ENCODE measurements at places on chromosomes 7 and 10.

DNA sequence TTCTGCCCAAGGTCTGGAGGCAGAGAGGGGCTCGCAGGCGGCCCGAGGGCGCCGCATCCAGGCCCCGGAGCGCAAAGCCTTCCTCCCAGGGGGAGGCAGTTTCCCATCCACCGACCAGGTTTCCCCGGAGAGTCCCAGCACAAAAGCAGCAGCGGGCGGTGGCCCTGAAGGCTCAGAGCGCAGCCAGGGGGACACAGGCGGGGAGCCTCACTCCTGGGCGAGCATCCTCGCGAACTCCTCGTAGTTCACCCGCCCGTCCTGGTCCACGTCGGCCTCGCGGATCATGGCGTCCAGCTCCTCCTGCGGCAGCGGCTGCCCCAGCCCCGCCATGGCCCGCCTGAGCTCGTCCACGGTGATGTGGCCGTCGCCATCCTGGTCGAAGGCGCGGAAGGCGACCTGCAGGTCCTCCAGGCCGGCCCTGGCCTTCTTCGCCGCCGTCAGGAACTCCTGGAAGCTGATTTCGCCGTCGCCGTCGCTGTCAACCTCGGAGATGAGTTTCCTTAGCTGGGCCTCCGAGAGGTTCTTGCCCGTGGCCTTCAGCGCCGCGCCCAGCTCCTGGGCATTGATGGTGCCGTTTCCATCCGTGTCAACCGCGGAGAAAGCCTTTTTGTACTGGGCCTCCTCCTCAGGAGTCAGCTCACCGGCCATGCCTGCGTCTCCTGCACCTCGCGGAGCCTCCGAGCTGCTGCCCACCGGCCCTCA is 428 bp downstream of the CALML5 start:
- no peak for DNase-seq

GRCh38 chr10:102519246-102519825 is 15.6 kb downstream of the SUFU start:
- DNase-seq = no peak

GRCh38 chr7:92156990-92157389 is 22.0 kb downstream of the LRRD1 start:
- no peak for DNase-seq

DNA sequence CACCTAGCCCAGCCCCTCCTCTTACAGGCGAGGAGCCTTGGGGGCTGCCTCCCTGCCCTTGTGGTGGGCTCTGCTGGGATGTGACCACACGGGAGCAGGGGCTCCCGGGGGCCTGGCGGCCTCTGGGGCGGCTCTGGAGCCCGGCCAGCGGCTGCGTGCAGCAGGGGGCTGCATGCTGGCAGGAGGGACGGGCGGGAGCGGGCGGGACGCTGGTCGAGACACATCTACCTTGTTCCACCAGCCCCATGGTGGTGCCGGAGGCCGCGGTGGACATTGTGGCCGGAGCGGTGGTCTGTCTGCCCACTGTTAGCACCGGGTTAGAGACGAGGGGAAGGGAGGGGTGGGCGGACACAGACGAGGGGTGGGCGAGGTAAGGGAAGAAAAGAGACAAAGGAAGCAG is 38.6 kb downstream of the YKT6 start:
- DNase-seq = no peak

DNA sequence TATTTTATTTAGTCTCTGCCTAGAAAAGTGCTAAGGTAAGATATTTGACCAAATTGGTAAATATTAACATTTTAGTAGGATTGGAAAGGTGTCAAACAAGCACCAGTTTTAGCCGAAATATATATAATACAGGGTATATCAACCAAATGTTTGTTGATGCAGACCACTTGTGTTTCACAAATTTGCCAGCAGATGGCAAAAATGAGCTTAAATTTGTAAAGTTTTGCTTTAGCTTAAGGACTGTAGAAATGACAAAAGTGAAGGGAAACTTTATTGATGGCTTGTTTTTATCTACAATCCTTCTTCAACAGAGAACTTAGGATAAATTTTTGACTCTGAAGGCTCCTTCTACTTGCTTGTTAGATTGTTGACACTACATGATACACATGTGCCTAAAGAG is 4.8 kb upstream of the POLR1F start:
- peak; percentile 11 for DNase-seq

DNA sequence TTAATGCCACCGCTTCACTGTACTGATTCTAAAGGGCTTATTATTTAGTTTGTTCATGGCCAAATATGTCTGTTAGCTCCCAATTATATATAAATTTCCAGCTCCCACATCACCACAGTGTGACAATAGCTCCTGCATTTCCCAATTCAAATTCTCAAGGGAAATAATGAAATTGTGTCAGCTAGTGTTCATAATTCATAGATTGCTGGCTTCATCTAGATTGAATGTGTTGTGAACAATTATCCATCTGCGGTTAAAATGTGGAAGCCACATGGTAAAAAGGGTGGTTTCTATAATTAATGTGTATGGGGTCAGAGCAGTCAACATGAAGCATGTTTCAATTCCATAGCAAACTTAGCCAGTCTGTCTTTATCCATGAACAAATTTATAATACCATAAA is 154.3 kb downstream of the SEMA3E start:
- no peak for DNase-seq

- no peak for DNase-seq
These were observed 94.9 kb upstream of the DLX6 start for GRCh38 chr7:96910486-96910885.

DNA sequence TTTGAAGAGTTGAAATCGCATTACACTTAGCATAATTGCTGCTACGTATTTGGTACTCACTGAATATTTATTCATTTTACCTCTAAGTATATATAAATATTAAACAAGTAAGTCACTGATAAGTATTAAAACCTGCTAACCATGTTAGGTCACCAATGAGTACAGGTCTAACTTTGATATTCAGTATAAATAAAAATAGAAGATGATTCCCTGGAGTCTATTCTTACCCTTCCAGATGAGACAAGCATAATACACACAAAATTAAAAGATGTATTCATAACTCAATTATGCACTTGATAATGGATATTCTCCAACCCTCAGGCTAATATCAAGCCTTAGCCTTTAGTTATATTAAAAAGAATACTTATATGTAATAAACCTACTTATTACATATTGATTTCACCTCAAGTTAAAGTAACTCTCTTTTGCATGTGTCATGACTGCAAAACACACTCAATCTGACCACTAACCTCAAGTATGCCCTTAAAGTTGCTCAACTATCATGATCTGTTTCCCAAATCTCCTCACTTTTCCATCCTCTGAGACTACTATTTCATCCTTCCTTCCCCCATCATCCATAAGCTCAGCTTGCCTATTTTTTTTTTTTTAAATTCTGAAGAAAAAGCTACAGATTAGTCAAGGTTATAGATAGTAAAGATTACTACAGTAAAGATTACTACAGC is 46.8 kb downstream of the IPMK start:
- no peak for DNase-seq

GRCh38 chr10:4074545-4075407 is 289.8 kb upstream of the KLF6 start:
- DNase-seq = no peak

DNA sequence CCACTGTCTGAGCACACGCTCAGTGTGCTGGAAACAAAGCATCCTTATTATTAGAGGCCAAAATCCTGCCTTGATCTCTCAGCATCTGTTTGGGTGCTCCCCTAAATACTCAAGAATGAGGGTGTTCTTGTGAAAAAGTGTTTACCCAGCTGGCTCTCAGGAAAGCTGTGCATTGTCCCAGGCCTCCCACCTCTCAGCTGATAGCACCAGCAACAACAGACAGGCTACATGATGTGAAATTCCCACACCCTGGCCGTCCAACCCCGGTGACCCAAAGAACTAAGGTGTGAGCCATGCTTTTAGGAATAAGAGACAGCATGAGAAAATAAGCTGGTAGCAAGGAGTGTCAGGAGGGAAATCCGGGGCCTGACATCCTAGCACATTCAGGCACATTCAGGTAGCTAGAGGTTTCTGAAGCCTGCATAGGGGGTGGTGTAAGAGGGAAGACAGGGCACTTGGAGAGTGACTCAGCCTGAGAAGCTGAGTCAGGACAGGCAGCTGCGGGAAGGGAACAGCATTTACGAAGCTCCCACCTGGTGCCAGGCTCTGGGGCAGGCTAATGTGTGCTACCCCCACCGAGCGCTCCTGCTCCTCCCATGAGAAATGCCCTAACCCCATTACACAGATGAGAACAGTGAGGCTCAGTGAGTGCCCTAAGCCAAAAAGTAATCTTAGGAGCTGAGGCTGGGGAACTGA is 205.6 kb downstream of the GRID1 start:
- DNase-seq = no peak

DNA sequence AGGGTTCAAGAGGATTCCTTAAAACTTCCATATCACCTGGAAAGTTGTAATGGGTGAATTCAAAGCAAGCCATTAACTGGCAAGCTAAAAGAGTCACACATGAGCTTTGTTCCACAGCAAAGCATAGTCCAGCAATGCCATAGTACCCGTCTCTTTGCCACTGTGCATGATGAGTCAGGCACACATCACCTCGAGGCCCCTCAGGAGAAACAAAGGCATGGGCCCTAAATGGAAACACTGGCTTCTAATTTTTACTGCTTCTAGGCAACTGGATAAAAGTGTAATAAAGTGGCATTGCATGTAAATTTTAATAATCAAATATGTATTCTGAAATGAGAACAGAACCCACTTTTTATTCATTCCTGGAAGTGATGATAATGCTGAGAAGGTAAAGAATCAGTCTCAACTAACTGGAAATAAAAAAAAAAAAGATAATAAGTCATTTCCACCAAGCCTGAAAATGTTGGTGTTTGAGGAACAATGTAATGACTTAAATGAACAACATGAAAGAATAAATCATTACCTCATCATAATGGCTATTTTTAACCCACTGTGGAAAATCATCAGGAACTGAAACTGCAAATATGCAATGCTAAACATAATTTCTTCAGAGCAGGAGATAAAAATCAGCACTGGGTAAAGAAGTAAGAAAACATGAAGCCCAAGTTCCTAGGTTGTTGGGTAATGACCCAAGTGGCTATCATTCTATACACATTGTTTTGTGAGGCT is 104.9 kb downstream of the CDK6 start:
- no peak for DNase-seq

GRCh38 chr10:92011560-92012214 is 88.1 kb downstream of the BTAF1 start:
- no peak for DNase-seq

GRCh38 chr7:141679014-141679413 is 23.0 kb downstream of the DENND11 start:
- no peak for DNase-seq

- DNase-seq = no peak
These were observed 18.5 kb downstream of the CSGALNACT2 start for GRCh38 chr10:43156590-43157341.

GRCh38 chr10:49173853-49174252 is 14.3 kb downstream of the TMEM273 start:
- no peak for DNase-seq

GRCh38 chr7:43135129-43135528 is 22.7 kb downstream of the HECW1 start:
- DNase-seq = no peak

DNA sequence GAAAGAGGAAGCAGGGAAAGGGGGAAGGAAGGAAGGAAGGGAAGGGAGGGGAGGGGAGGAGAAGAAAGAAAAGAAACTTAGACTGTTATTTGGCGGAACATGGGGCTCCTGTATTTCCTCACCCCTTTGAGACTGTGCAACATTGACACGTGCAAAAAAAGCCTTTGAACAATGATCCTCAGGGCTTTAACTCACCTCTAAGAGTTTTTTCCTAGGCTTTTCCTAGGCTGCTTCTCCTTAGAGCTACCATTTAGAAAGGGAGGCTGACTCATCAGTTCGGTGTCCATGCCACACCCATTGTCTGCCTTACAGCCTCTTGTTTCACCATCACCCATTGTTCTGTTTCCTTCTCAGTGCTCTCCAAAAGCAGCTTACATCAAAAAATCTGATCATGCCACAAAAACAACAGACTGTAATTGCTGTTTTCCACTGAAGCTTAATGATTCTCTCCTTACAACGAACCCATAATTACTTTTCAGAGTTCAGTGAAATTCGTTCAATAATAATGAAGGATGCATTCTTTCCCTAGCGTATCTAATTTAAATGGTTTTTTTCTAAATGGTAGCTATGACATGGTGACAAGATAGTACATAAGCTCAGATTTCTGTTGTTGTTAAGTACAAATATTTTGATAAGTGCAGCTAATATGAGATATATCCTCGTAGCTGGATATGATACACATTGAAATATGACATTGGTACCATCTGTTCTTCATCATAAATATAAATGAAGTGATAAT is 90.8 kb downstream of the PRLHR start:
- DNase-seq = no peak

DNA sequence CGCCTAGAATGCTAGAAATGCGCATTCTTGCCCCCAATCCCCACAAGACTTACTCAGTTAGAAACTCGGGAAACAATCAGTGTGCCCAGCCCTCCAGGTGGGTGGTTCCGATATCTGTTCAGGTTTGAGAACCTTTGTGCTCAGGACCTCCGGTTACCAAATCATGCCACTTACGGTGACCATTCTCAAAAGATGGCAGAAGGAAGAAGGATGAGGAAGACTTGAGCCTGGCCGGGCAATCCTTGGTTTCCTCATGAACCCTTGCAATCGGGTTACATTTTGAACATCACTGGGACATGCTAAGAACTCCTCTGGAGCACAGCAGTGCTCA is 52.1 kb downstream of the RBM17 start:
- DNase-seq = no peak

DNA sequence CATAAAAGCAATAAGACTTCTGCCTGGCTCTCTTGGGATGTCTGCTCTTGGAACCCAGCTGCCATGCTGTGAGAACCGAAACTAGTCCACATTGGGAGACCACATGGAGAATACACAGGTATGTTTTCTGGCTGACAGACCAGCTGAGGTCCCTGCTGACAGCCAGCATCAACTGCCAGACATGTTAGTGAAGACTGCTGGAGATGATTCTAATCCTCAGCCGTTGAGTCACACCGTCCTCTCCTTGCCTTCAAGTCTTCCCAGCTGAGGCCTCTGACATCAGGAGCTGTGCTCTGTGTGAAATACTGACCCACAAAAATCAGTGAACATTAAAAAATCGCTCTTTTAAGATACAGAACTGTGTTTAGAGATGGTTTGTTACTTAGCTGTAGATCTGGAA is 36.9 kb upstream of the AGR2 start:
- no peak for DNase-seq

DNA sequence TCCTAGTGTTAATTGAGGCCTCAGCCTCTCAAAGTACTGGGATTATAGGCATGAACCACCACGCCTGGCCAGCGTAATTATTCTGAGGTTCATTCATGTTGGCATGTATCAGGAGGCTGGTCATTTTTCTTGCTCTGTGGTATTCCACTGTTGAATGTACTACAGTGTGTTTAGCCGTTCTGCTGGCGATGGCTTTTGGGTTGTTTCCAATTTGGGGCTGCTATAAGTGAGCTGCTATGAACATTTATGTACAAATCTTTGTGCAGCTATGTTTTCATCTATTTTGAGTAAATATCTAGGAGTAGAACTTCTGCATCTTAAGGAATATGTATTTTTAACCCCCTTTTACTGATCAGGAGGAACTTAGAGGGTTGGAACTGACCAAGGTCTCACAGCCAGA is 145.8 kb downstream of the AUTS2 start:
- DNase-seq = no peak
